ENCODE measurements at places on chromosomes 3 and 15. TPM values are rescaled to one million over a fixed set of nuclear protein-coding genes. Genes with fewer than 3 reads are reported as not detected.
A peak's percentile ranks its signal among the peaks of the same experiment; 100 is the strongest.

Gene CSTA
- total RNA-seq, result 1.9 TPM

DNA sequence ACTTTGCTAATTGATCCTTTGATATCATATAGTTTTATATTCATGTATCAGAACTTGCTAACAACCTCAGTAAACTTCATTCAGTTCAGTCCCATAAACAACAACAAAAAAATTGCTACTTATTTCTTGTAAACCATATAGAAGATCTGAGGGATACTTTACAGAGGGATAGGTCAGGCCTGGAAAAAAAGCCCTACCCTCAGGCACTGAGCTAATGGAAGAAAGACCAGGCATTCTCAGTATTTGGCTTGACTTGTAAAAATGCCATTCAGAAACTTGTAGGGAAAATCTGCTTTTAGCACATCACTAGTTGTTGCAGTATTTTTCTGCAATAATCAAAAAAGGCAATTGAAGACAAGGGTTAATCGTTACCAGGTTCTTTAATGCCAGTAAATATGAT, 33.1 kb downstream of the ARMC8 start:
- H3K36me3 ChIP-seq, result peaks cover 16% of the 10 kb centered on the region
- no peak overlapping the region for H3K4me3 ChIP-seq
- H3K27me3 ChIP-seq, result no peaks in the 10 kb centered on the region
- H3K27ac ChIP-seq, result no peak overlapping the region
- DNase-seq, result no peak

GRCh38 chr15:93087825-93088199, 1.2 kb downstream of the RGMA start:
- H3K27ac ChIP-seq, result peak overlapping the region; percentile 86
- no peaks in the 10 kb centered on the region for H3K36me3 ChIP-seq
- H3K27me3 ChIP-seq, result no peaks in the 10 kb centered on the region

- H3K27ac ChIP-seq, result no peak overlapping the region
- no peak for DNase-seq
- no peaks in the 10 kb centered on the region for H3K4me1 ChIP-seq
- H3K36me3 ChIP-seq, result no peaks in the 10 kb centered on the region
These were observed 620.2 kb downstream of the ZBBX start for GRCh38 chr3:166759736-166760513.

- H3K4me1 ChIP-seq, result no peaks in the 10 kb centered on the region
- no peak overlapping the region for H3K27ac ChIP-seq
- H3K4me3 ChIP-seq, result no peak overlapping the region
These were observed 84.8 kb upstream of the POMGNT2 start for GRCh38 chr3:43190670-43191069.

DNA sequence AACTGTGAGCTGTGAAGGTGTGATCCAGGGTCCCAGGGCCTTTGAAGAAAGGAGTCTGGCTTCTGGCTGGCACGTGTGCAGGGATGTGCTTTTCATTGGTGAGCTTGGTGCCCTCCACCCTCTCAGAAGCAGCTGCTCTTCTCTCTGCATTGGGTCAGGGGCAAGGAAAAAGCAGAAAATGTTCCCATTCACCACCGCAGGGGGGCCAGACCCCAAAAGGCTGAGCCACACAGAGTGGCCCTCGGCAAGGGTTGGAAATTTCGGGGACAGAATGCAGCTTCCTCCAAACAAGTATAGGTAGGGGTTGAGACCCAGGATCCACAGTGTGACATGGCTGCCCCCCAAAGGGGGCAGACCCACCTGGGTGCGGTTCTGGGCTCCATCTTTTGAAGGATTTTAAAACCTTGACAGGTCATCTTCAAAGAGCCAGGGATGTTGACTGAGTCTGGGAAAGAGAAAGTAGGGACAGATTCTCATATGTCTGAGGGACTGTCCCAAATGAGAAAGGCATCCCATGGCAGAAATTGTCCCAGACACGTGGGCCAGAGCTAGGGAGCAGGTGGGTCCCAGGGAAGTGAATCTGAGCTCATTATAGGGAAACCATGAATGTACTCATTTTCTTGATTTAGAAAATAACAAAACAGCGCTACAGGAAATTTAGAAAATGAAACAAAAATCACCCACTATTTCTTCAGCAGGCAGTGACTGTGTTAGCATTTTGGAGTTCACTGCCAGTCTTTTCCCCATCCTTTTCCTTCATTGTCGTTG, 2.7 kb downstream of the CSK start:
- no peaks in the 10 kb centered on the region for H3K27me3 ChIP-seq
- no peaks in the 10 kb centered on the region for H3K36me3 ChIP-seq
- H3K4me1 ChIP-seq, result peaks cover 72% of the 10 kb centered on the region
- no peak overlapping the region for H3K4me3 ChIP-seq
- peak overlapping the region; percentile 78 for H3K27ac ChIP-seq
